ENCODE measurements at places on chromosomes 12 and 14.
A peak's percentile ranks its signal among the peaks of the same experiment; 100 is the strongest.

GRCh38 chr12:1797011-1797901 lies 23.1 kb upstream of the LRTM2 start:
- peak; percentile 16 for DNase-seq

DNA sequence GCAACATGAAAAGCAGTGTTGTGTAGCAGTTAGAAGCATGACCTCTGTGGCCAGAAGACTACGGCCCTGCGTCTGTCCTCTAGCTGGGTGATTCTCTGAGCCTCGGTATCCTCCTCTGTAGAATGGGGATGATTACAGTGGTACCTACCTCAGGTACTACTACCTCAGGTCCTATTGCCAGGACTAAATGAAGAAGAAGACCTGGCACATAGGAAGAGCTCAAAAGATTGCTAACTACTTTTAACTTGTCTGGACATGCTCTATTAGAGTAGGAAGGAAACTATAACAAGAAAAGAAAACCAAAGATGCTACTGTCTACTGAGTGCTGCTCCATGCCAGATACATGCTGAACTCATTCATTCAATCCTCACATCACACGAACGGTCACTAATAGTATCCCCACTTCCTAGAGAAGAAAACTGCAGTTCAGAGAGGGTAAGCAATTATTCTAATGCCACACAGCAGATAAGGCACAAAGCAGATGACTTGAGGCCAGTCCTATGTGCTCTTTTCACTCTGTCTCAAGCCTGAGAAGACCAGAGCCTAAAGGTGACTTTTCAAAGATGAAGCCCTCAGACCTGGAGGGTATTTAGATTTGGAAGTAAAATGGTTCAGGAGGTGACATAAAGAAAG lies 108.1 kb upstream of the HIF1A start:
- no peak for DNase-seq

GRCh38 chr14:101937926-101938767 lies 26.2 kb upstream of the DYNC1H1 start:
- DNase-seq = no peak

DNA sequence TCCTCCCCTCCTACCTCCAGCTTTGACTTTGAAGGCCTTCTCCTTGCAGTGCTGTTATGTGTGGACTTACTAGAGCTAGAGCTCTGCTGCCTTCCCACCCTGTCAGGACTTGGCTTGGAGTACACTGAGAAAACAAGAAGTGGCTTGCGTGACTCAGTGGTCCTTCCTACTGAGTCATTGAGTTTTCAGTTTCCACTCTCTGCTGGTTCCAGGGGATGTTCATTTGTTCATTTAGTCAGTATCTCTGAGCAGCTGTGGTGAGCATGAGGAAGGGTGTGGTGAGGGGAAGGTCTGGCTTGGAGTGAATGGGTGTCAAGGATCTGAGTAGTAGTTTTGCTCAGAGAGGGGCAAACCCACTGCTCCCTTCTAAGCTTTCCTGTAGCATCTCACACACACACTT lies 17.2 kb upstream of the ELK3 start:
- DNase-seq = peak; percentile 13

DNA sequence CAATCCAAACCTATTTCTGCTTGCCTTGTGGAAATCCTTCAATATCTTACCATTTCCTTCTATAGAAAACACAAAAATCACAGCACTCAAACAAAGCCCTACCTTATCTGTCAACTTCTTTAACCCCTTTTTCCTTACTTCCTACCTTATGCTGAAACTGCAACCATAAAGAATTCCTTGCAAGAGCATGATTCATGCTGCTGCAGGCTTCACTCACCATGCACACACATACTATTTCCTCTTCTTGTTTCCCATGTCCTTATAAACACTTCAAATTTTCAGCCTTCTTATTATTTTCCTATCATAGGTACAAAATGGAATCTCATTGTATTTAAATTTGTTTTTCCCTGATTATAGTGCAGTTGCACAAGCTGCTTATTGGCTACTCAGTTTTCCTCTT lies 23.3 kb downstream of the LMNTD1 start:
- DNase-seq = no peak

- DNase-seq = no peak
Measured at GRCh38 chr14:67440513-67440912, 28.5 kb upstream of the PLEK2 start.

DNA sequence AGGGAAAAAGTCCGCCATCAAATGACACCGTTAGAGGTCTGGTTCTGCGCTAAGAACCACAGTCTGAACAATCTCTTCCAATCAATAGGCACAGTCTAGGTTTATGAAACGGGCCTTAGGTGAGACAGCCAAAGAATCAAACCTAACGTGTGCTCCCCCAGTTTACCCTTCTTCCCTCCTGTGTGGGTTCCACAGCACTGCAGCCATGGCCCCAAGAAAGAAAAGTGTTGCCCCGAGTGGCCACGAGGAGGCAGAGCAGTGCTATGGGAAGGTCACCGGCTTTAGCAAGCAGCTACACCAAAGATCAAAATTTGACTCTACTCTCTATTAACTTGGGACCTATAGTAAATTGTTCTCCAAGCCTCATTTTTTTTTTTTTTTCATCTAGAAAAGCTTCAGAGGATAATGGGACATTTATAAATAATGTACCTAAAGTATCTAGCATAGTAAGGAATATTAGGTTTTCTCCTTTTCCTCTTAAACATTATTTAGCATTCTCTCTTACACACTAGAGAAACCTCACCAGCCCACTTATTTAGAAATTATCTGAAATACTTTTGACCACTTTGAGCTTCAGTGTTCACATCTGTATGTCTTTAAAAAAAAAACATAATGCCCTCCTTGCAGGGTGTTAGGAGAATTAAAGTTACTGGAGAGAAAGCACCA lies 70.2 kb upstream of the GPHB5 start:
- peak; percentile 11 for DNase-seq

DNA sequence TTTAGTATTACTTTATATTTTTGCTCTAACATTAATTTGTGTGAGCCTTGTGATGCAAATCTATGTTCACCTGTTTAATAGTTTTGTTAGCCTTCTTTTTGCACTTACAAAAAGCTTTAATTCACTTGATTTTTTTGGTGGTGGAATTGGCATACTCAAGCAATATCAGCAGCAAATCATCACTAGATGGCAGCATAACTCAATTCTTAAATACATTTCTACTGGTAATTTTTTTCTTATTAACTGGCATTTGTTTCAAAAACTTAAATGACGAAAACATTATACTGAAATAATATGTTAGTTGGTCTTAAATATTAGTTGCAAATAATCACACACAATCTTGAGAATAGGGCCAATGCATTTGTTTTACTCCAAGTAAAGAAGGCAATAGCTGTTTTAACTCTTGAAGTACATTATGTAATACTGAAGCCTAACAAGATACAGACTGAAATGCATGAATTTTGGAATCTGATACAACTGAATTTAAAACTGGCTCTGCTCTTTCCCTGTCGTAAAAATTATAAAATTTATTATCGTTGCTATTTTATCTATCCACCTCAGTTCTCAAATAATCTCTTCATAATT lies 151.5 kb downstream of the ATXN7L3B start:
- no peak for DNase-seq

GRCh38 chr14:35959835-35960234 lies 133.7 kb downstream of the BRMS1L start:
- DNase-seq = no peak

- peak; percentile 39 for DNase-seq
Measured at GRCh38 chr14:70821584-70822529, 12.5 kb upstream of the MAP3K9 start.

DNA sequence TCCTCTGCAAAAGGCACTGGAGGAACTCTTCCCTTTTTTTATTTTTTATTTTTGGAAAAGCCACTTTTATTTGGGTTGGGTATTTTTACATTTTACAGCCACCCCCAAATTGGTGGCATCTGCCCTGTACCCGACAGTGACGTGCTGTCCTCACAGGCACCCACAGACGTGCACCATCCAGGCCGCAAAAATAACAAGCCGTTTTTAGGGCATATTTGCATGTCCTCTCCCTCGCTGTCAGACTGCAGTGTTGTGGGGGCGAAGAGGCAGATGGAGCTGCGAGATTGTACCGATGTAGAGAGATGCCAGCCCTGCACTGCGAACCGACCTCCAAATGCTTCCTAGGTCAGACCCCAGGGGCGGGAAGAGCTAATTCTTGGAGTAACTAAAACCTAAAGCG lies 12.2 kb downstream of the JDP2 start:
- no peak for DNase-seq

All from stimulated activated CD4-positive, alpha-beta T cell treated with anti-CD3 and anti-CD28 coated beads, TNF-alpha, amount 100 ng/mL, for 1 hour (primary cell).